Stimulated activated CD8-positive, alpha-beta memory T cell treated with anti-CD3 and anti-CD28 coated beads, Interleukin-7, amount 100 ng/mL, for 1 hour (primary cell): ENCODE measurements at places on chromosomes 2 and 18.

GRCh38 chr18:40917056-40917455 is 1038.0 kb upstream of the PIK3C3 start:
- no peak for DNase-seq

DNA sequence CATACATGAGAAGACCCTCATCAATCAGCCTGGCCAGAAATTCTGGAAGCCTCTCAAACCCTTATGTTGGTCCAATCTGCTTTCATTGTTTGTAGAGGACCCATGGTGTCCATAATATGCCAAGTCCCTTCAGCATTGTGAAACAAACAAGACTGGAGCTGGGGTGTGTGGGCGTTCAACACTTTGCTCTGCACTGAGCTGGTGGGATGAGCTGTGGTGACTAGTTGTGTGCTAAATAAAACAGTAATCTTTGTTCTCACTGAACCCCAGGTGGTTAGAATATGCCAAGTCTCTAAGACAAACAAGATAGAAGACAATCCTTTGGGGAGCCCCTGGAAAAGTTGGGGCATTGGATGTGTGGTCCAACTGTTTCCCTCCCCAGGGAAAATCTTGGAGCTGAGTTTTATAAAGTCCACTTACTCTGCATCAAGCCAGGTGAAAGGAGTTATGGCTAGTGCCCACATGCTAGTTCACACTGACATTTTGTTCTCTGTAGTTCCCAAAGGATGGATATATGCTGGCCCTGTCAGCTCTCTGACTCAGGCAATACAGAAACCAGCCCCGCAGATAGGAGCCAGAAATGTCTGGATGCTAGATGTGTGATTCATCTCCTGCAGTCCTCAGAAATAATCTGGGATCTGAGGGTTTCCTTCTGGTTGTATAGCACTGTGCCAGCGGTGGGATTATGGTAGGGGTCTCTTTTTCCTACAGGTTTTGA is 260.2 kb downstream of the TMX3 start:
- DNase-seq, result no peak

GRCh38 chr2:73293534-73294171 is at the start of gene EGR4:
EGR4 (minus strand) TSS chr2:73293548; CDS start chr2:73293317, 231 bp downstream.
- DNase-seq, result peak; percentile 65

DNA sequence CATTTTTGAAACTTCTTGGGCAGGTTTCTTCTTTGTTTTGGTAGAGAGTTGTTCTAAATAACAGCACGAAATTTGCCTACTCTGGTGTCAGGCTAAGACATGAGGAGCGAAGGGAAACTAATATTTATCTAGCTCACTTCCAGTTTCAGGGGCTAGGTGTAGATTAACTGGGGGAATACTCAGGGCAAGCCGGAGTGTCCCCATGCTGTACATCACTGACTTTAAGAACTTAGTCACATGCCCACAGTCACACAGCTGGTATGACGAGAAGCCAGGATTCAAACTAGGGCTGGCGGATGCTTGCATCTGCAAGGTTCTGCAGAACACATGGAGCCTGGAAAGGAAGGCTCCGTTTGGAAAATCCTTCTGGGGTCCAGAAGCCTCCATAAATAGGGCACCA is 133.3 kb downstream of the ALPK2 start:
- DNase-seq, result no peak

DNA sequence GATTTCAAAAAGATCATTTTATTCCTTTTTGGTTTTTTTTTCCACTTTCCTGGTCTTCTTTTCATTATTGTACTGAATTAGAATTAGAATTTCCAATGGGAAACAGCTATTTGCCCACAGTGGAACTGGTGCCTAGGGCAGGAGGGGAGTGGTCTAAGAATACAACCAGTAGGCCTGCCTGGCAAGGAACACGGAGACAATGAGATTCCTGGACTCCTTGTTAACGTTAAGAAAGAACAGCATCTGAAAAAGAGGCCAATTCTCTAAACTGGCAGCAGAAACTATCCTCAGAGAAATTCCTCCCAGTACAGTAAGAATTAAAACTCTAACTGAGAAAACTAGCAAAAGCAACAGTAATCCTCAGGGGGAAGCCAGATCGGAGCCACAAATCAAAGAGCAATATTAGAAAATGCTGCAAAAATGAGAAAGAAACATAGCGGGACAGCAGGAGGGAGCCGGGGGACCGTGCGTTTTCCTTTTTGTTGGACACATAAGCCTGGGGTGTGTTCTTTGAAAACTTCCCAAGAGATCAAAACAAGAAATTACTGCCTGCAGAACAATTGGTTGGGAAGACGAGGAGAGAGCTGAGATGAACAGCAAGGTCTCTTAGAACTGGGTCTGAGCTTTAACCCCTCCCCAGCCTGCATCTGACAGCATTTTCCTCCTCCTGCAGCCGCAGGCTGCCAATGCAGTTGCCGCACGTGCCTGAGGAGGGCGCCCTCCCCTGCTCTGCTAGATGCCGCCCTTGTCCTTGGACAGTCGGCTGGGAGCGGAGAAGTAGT is 776.0 kb downstream of the TSN start:
- no peak for DNase-seq

- no peak for DNase-seq
These were observed 17.0 kb downstream of the TMEM177 start for GRCh38 chr2:119696005-119696404.

- DNase-seq, result no peak
These were observed 419.1 kb upstream of the DSEL start for GRCh38 chr18:67935638-67936037.

DNA sequence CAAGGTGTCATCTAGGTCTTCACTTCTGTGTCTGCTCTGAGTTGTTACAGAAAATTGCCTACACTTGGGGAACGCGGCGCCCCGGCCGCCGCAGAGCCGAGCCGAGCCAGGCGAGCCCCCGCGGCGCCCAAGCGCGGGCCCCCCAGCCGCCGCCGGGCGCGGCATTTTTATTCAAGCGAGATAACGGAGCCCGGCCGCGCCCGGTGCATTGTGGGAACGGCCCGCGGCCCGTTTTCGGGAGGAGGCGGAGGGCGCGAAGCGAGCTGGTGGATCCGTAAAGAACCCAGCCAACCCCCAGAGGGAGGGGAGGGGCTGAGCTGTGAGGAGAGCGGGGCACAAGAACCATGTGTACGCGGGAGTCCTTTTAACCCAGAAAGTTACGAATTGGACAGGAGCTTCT is 191.8 kb downstream of the FTCDNL1 start:
- DNase-seq, result no peak

- no peak for DNase-seq
These were observed 121.1 kb upstream of the FN1 start for GRCh38 chr2:215556979-215557378.

DNA sequence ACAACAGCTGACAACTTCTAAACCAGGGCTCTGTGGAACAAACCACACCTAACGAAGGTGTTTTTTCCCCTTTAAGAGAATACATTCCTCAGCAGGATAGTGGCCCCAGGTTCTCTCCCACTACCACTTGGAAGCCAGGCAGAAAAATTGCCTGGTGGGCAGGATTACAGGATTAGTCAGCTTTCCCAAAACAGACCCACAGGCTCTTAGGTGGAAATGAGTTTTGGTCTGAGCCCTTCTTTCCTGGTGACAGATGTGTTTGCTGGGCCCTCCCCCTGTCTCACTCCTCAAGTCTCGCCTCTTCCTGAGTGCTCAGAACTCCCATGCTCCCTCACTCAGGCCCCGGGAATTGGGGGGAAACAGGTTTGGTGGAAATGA is 139.4 kb upstream of the HAAO start:
- no peak for DNase-seq

DNA sequence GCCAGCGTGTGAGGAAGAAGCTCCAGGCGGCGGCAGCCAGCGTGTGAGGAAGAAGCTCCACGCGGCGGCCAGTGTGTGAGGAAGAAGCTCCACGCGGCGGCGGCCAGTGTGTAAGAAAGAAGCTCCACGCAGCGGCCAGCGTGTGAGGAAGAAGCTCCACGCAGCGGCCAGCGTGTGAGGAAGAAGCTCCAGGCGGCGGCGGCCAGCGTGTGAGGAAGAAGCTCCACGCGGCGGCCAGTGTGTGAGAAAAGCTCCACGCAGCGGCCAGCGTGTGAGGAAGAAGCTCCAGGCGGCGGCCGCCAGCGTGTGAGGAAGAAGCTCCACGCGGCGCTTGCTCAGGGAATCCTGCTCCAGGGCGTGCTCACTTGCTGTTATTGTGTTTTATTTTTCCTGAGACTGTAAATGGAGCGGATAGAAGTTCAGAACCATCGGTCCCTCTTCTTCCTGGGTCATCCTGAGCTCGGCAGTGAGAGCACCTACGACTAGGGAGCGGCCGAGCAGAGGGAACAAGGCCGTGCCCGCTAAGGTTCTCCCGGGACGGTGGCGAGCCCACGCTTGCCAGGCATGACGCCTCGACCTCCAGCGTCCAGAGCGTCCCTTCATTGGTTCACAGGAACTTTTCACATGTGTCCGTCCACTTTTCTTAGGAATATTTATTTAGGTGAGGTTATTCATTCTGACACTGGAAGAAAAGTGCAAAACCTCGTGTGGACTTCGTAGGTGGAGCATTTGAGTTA is 94.2 kb downstream of the TMEM18 start:
- no peak for DNase-seq

- no peak for DNase-seq
These were observed 26.8 kb downstream of the ITM2C start for GRCh38 chr2:230891509-230891908.

DNA sequence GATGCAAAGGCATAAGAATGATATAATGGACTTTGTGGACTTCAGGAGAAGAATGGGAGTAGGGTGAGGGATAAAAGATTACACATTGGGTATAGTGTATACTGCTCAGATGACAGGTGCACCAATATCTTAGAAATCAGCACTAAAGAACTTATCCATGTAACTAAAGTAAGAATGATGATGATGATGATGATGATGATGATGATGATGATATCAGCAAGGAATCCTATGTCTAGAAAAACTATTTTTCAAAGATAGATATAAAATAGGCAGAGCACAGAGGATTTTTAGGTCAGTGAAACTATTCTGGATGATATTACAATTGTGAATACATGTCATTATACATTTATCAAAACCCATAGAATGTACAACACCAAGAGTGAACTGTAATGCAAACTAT is 34.3 kb downstream of the NMS start:
- no peak for DNase-seq

DNA sequence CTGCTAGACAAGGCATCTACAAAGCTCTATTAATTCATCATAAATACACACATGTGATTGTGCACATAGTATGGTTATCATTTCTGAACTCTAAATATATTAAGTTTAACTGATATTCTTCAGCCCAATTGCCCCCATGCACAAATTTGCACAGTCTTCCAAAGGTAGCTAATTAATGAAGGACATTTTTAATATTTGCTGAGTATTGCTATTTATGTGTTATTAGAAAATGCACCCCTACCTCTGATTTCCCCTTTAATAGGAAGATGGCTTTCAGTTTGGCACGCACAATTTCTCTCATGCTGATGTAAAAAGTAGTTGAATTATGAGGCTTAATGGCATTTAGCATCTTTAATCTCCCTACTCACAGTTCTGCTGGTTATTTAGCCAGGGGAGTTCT is 242.1 kb downstream of the DCC start:
- DNase-seq, result no peak
